Stimulated activated naive CD4-positive, alpha-beta T cell (primary cell): ENCODE measurements at places on chromosomes 16 and 17.

- no peak for DNase-seq
These were observed 63.9 kb downstream of the NXN start for GRCh38 chr17:915538-916201.

GRCh38 chr16:73831220-73831619 lies 465.4 kb upstream of the PSMD7 start:
- DNase-seq: no peak

DNA sequence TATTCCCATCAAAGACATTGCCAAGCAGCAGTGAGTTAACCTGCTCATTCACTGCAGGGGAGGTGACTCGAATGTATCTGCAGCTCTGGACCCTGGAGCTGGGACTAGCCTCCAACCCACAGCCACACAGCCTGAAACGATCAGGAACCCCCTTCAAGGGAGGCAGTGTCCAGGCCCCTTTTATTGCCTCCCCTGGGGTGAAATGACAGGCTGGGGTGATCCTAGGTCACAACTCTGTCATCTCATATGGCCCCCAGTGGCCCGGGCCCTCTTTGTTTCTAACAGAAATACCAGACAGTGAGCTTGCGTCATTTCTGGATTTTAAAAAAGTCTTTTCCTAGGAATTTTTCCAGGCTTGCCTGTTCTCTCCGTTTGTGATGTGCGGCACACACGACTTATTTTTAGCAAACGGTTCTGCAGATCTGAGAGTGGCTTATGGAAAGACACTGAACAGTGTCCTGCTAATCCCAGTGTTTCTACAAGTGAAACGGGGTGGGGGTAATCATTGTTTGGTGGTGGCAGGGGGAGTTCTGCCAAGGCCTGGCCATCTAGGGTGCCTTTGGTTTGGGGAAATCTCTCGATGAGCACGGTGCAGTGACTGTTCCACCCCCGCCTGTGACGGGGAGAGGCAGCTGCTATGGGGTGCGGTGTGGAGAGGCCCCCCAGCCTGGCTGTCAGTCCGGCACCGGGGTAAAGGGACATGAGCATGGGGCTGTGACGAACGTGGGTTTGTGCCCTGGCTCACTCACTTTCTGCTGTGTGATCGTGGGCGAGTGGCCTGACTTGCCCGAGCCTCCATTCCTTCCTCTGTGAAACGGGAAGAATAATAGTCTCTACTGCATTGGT lies 27.2 kb downstream of the NAGPA start:
- no peak for DNase-seq

DNA sequence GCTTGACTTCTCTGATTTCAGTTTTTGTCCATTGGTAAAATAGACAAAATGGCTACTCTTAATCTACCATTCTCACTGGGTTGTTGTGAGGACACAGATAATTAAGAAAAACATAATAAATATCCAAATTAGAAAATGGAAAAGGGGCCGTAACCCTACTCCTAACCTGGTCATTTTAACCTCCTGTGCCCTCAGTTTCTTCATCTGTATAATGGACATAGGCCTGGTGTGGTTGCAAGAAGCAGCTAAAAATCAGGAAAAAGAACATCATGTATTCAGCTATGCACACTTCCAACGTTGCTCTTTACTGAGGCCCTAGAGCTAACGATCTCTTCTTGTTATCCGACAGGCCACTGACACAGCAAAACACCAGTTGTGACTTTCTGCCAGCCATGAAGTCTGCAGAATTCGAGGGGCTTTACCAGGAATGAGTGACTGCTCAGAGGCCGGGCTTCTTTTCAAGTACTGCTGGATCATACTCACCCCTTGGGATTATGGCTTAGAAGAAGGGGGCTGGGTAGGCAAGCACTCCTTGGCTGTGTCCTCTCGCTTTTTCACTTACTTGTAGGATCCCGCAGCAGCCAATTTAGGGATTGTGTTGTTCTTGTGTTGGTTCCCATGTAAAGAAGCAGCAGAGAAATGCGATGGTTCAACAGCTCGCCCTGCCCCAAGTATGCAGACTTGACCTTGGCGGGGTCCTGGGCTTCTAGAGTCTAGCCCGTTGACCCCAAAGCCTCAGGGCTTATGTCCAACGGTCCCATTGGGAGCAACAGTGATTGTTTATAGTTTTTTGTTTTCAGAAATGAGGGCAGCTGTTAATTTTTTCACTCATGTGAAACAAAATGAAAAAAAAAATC lies 20.9 kb downstream of the LDAF1 start:
- no peak for DNase-seq

DNA sequence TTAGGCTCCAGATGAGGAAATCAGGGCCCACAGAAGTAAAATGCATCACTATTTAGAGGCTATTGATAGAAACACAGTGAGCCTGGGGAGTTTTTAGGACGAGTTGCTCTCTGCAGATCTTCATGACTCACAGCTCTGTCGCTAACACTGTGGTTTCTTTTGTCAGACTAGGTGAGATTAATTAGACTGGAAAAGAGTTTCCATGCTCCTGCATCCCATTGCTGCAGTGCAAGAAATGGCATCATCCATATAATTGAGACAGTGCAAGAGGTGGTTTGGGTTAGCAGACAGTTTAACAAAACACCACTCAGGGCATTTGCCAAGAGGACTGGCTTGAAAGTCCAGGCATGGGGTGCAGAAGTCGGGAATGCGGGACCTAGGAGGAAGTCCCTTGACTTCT lies 198.8 kb upstream of the CACNG5 start:
- DNase-seq: no peak

- DNase-seq: no peak
These were observed 1.8 kb downstream of the ZNRF1 start for GRCh38 chr16:75000481-75001081.

- no peak for DNase-seq
These were observed 225.6 kb upstream of the HSBP1 start for GRCh38 chr16:83581994-83582747.

DNA sequence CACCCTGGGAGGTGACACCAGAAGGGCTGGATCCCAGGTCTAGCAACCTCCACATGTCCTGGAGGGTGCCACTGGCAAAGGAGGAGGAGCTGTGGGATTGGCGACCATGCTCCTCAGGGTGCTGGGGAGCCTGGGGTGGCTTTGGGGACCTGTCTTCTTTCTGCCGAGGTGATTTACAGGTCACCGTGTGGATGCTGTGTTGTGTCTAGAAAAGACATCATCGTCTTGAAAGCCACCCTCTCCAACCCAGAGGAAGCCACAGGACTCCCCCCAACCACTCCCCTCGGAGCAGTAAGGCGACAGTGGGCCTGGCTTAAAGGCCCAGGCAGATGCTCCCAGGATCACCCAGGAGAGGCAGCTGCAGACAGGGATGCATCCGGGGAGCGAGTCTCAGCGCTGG lies 29.7 kb upstream of the FASN start:
- DNase-seq: peak; percentile 81

- no peak for DNase-seq
These were observed at the start of gene TPSG1 for GRCh38 chr16:1225051-1225451. Gene TPSG1, minus strand, starts transcription at chr16:1225268. Its CDS starts 16 bp downstream, at chr16:1225252.

GRCh38 chr16:56988161-56988947 lies 1.0 kb upstream of the NLRC5 start:
- DNase-seq: no peak

DNA sequence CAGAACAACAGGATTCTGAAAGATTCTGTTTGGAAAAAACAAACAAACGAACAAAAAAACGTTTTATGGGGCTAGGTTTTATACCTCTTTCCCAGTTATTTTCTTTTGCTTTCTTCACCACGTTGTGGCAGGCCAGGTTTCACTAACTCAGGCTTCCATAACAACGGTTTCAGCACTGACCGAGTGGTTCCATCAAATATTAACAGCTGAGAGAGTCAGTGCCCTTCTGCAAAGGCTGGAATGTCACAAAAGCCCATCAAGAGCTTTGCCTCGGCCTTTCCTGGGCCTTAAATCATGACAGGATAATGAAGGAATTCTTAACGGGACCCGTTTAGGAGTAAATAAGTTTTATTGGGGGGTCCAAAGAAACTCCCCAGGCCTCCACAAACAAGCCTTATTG lies 34.2 kb downstream of the MPHOSPH6 start:
- DNase-seq: no peak

DNA sequence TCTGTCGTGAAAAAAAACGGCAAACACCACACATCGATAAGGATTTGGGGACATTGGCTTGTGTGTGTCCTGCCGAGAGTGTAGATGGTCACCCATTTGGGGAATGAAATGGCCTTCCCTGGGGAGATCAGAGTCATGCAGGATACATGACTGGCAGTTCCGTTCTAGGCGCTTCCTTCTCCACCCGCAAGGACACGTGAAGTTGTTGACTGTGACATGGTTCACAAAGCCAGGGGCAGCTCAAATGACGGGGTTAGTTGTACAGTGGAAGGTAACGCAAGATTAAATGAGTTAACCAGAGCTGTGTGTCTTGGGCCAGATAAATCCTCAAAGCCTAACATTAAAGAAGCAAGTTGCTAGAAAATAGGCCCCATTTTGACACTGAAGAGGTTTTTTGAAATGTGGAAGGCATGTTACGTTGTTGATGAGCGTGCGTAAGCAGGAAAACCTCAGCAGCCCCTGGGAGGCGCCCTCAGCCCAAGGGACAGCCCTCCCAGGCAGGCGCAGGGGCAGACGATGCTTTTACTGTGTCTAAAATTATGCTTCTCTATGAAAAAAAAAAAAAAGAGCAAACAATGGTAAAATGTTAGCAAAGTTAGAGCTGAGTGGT lies 35.9 kb upstream of the CHMP6 start:
- no peak for DNase-seq

DNA sequence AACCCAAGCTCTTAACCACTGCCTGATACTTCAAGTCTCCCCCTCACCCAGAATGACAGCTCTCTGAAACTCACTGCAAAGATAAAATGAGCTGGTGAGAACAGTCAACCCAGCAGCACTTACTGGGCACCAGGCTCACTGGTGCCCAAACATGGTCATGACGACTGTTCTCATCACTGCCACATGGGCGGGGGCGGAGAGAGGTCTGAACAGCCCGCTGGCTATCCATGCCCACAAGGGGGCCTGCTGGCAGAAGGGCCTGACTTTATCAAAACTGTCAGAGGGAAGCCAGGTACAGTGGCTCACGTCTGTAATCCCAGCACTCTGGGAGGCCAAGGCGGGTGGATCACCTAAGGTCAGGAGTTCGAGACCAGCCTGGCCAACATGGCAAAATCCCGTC lies 4.0 kb downstream of the MYBBP1A start:
- DNase-seq: no peak

DNA sequence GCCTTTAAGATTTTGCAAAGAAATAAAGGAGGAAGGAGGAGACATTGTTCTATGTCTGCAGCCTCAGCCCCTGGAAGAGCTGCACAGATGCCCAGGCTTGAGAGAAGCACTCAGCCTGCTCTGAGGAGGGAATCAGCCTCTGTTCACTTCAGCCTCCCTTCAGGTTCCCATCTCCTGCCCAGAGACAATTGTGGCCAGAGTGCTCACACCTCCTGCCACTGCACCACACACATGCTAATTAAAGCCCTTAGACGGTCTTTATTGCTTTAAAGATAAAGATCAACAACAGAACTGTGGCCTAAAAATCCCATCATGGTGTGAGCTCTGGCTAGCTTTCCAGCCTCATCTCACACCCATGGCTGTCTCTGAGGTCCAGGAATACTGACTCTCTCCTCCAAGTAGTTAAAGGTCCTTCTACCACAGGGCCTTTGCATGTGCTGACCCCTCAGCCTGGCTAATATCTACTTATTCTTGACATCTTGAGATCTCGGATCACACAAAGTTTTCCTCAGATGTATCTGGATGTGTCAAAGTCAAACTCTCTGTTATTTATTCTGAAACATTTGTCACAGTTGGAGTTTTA lies 33.8 kb downstream of the CHD9NB start:
- DNase-seq: no peak

DNA sequence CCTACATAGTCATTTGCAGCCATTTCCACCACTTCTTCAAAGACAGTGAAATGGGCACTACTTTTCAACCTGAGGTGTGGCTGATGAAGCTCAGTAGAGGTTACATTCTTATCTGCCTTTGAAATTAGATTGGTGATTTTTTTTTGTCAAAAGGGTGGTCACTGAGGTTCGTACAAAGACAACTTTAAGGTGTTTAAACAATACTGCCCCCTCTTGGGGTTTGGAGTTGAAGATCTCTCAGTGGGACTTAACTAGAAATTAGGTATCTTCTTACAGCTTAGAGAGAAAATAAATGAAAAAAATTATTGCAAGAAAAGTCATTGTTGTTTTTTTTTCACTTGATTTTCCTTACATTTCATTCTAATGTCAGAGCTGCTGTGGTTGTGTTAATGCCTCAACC lies 713.2 kb downstream of the CDH11 start:
- no peak for DNase-seq

- DNase-seq: peak; percentile 78
These were observed 76.4 kb downstream of the MRC2 start for GRCh38 chr17:62703776-62704380.

DNA sequence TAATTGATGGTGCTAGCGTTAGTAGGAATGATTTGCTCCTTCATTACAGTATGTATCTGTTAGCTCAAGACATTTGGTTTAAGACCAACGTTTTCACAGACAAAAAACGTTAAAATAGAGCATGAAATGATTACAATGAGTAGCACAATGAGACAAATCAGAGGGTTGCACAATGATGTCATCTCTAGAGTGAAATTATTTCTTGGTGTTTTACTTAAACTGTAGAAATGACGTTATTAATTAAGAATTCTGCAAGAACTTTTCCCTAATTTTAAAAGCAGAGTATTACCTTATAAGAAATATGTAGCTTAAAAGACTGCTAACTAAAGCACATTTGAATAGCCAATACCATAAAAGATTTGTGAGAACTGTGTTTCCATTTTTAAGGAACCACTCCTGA lies 373.4 kb upstream of the KIF2B start:
- no peak for DNase-seq

DNA sequence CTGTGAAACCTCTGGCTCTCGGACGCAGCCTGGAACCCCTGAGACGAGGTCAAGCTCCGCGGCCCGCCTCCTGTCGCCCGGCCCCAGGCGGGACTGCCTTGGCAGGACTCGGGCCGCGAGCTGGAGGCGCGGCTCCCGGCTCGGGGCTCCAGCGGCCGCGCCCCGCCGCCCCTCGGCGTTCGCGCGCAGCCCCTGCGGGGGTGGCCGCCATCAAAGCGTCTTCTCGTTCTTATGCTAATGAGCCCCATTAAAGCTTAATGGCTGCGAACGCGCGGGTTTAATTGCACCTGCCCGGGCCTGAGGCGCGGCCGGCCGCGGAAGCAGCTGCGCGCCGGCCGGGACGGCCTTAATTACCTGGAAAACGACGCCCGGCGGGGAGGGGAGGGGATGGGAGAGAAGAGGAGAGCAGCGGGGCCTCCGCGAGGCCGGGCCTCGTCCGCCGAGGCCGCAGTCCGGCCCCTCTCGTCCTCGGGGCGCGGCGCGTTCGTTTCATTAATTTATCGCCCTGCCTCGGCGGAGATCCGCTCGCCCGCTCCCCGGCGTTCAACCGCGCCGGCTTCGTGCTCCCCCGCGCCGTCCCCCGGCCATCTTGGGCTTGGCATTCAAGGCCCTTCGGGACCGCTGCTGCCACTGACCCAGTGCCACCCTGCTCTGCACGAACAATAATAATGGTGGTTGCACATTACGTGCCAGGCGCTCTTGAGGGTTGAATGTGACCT lies 19.2 kb downstream of the RAI1 start:
- no peak for DNase-seq

DNA sequence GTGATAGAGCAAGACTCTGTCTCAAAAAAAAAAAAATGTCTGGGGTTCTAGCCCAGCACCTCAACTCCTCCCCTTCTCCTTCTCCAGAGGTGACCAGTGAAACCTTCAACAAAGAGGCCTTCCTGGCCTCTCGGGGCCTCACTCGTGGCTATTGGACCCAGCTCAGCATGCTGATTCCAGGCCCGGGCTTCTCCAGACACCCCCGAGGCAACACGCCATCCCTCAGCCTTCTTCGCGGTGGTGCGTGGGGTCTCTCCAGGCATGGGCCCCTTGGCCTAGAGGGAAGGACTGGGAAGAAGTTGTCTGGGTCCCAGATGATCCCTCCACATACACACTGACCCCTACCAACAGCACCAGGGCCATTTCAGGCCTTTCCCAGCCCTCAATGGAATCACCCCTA lies 3.5 kb upstream of the CXCL16 start:
- DNase-seq: no peak
